ENCODE measurements at places on chromosomes 1 and 21.

- peak; percentile 68 for DNase-seq
Measured at GRCh38 chr1:109270623-109271317, 12.2 kb downstream of the PSRC1 start.

DNA sequence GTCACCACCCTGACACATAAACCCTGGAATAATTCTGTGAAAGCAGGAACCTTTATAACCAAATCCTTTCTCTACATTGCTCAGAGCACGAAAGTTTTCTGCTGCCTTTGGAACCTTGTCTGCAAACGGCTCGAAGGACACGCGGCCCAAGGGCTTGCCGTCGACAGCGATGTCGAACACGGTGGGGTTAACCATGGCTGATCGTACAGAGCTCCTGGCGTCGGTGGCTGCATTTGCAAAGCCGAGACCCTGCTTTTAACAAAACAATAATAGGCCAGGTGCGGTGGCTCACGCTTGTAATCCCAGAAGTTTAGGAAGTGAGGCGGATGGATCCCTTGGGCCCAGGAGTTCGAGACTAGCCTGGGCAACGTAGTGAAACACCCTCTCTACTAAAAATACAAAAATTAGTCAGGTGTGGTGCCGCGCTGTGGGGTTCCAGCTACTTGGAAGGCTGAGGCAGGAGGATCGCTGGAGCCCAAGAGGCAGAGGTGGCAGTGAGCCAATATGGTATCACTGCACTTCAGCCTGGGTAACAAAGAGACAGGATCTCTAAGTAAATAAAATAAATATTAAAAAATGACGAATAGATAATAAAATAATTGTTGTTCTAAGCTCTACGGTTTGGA, 2.2 kb upstream of the EIF2B3 start:
- DNase-seq: peak; percentile 59

GRCh38 chr21:41068496-41068895, 99.5 kb upstream of the BACE2 start:
- DNase-seq: no peak

- DNase-seq: no peak
Measured at GRCh38 chr1:209364716-209365115, 218.8 kb upstream of the CAMK1G start.

DNA sequence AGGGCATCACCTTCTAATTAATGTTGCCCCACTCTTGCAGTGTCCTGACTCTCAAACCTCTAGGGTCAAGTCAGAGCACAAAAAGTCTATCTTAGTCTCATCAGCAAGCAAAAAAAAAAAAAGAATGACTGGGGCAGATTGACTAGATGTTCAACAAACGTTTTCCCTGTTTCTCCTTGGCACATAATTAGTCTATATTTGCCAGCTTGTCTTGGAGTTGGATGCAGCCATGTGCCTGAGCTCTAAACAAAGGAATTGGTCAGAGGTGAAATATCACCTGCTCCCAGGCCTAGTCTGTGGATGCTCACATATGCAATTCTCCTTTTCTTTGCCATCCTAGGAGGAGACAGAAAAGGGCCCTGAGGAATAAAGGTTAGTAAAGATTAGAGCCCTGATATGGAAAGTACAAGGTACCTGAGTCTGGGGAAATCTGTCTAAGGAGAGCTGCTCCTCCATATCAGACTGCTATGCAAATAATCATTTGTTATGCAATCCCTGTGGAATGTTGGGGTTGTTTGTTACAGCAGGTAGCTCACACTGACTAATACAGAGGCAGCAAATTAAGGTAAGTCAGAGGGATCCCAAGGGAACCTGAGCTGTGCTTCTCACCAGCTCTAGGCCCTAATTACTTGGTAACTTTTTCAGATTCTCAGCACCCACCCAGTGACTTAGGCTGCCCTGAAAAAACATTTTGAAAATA, 130.8 kb downstream of the BRINP2 start:
- no peak for DNase-seq

DNA sequence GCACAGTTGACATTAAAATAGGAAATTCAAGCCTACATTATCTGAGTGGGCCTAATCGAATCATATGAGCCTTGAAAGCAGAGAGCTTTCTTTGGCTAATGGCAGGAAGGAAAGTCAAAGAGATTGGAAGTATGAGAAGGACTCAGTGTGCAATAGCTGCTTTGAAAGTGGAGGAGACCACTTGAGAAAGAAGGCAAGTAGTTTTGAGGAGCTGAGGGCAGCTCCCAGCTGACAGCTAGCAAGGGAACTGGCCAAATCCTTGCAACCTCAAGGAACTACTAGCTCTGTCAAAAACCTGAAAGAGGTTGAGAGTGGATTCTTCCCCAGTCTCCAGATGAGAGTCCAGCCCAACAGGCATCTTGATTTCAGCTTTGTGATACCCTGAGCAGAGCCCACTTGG, 149.0 kb upstream of the CACYBP start:
- no peak for DNase-seq

DNA sequence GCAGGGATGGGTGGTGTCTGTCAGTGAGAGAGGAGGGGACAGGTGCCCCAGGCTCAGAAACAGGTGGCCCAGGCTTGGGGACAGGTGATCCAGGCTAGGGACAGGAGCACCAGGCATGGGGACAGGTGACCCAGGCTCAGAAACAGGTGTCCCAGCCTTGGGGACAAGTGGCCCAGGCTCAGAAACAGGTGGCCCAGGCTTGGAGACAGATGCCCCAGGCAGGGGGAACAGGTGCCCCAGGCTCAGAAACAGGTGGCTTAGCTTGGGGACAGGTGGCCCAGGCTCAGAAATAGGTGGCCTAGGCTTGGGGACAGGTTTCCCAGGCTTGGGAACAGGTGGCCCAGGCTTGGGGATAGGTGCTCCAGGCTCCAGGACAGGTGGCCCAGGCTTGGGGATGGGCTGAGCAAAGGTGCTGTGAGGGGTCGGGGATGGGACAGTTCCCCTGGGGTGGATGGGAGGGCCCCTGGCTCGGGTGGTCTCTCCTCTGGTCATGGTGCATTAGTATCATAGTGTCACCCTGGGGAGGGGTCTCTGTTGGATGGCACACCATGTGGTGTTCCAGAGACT, 87.7 kb upstream of the C1orf174 start:
- peak; percentile 43 for DNase-seq

DNA sequence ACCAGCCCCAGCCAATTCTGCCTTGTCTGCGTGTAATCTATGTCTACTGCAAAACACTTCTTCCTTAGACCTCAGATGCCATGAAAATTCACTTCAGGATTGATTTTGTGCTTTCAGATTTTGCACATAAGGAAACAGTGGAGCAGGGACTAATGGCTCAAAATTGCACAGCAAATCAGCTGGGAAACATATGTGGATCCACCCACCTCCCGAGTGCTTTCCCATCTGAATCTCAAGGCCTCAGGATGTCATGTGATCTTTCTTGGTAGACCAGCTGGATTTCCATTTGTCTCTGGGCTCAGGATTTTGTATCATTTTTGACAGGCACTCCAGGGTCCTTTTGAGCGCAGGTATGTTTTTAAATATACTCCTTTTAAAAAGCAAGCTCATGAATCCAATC, 158.6 kb downstream of the MIS18A start:
- no peak for DNase-seq

- no peak for DNase-seq
Measured at GRCh38 chr1:243595527-243596210, 254.4 kb downstream of the AKT3 start.

DNA sequence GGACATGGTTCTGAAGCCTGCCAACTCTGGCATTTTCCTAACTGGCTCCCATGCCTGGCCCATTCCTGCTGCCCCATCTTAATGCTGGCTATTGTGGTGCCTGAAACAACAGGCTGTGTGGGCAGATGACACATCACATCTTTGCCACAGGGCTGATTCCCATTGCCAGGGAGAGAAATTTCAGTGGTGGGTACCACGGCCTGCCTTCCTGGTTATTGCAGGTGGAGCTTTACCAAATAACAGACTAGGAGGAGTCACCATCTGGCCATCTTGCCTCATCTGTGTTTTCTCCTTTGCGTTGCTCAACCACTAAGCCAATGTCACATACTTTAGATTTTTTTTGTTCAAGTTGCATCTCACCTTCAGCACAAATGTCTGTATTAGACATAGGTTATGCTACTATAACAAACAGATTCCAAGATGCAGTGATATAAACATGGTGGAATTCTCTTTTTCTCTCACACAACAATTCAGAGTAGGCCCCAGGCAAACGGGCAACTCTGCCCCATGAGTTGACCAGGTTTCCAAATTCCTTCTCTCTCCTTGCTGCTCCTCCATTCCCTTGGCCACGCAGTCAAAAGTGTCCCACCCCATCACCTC, 14.1 kb downstream of the CDA start:
- DNase-seq: no peak

GRCh38 chr1:205228093-205228521, 361 bp downstream of the TMCC2 start:
- DNase-seq: no peak

- peak; percentile 65 for DNase-seq
Measured at GRCh38 chr1:109669246-109669948, 1.5 kb downstream of the GSTM2 start.

GRCh38 chr1:215056584-215056983, 26.0 kb upstream of the KCNK2 start:
- DNase-seq: no peak

GRCh38 chr21:36783612-36784374, 84.9 kb downstream of the SIM2 start:
- DNase-seq: no peak

DNA sequence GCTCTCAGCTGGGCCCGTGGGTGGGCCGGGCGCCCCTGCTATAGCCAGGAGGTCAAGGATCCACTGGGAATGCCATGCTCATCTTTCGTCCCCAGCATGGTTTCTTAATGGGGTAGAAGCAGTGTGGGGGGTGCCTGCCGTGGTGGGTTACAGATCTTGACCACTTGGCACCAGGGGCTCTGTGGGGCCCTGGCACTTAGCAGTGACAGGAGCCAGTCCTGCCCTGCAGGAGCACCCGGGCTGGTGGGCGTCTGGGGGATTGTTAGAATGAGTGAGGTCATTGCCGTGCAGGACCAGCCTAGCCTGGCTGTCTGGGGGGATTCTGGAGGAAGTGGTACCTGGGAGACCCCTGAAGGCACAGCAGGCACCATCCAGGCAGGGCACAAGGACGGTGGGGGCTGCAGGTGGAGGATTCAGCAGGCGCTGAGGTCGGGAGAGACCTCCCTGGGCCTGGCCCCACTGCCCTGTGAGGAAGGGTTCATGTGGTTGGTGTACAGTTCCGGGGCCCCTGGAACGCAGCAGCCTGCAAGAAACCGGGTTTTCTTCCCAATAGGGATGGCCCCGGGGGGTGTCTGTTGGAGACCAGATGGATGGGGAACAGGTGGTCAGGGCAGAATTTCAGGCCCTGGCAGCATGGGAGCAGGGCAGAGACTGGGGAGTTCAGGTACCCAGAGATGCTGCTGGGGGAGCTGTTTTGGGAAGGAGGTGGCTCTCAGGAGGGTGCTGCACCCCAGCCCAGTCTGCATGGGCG, 4.8 kb downstream of the AIRE start:
- no peak for DNase-seq

GRCh38 chr1:228059634-228060457, 22.7 kb upstream of the ARF1 start:
- DNase-seq: peak; percentile 56

DNA sequence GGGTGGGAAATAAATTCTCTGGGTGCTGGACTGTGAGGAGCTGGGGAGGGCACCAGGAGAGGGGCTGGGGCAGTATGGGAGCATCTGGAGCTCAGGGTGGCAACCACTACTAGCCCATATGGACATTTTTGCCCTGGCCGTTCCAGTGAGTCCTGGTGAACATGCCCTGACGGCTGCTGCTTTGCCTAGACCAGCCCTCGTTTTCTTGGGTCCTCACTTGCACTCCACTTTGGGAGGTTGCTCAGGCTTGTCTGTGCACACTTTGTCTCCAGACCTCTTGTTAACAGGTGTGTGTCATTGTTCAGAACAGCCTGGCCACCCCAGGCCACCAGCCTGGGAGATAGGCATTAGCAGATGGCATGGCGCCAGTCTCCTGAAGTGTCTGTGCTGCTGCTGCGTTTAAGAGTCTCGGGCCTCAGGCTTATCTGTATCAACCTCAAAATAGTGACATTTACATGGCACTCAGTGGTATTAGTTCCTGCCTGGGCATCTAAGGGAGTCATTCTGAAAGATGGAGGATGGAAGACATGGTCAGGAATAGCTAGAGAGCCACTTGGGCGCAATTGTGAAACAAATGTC, 190.5 kb downstream of the PTPRU start:
- no peak for DNase-seq

DNA sequence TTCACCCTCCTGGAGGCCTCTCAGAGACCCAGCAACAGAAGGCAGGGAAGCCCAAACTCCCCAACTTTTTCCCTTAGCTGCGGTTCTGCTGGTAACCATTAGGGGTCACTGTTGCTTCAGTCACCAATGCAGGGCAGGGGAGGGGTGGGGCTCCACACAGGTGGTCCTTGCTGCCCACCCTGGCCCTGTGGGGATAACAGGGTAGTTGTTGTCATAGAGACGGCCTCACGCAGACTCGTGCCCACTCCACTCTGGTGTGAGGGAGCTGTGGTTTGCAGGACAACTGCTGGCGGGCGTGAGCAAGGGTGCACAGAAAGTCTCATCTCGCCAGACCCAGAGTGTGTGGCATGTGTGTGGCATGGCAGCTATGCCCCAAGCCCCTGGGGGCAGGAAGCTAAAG, 19.9 kb downstream of the INSRR start:
- no peak for DNase-seq

DNA sequence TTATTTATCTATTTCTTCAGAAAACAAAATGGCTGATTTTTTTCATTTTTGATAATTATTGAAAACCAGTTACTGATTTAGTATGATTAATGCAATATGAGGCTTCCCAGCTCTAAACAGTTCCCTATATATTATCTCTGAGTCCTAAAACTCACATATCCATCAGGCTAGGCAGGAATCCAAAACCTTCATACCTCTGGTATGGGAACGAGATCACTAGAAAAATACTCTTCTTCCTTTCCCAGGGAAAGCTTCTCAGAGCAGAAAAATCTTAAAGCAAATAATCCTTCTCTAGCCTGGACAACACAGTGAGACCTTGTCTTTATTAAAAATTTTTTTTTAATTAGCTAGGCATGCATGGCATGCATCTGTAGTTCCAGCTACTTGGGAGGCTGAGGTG, 42.5 kb downstream of the KDM5B start:
- no peak for DNase-seq

DNA sequence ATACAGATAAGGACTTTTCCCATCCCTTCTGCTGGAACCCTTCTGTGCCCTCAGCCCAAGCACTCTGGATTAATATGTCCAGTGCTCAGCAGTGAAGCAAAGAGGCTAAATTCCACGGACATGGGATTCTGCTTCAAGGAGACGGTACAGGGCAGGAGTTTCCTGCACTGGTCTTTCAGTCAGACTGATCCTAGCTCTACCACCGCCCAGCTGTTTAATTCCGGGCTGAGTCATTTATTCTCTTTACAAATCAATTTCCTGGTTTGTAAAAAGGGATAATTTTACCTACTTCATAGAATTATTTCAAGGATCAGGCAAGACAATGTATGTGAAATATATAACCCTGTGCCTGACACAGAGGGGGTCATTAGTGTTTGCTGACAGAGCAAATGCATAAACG, 41.6 kb upstream of the NRDC start:
- no peak for DNase-seq

Data from aorta (tissue), 5 donors.